ENCODE measurements at places on chromosomes 13 and 19.

DNA sequence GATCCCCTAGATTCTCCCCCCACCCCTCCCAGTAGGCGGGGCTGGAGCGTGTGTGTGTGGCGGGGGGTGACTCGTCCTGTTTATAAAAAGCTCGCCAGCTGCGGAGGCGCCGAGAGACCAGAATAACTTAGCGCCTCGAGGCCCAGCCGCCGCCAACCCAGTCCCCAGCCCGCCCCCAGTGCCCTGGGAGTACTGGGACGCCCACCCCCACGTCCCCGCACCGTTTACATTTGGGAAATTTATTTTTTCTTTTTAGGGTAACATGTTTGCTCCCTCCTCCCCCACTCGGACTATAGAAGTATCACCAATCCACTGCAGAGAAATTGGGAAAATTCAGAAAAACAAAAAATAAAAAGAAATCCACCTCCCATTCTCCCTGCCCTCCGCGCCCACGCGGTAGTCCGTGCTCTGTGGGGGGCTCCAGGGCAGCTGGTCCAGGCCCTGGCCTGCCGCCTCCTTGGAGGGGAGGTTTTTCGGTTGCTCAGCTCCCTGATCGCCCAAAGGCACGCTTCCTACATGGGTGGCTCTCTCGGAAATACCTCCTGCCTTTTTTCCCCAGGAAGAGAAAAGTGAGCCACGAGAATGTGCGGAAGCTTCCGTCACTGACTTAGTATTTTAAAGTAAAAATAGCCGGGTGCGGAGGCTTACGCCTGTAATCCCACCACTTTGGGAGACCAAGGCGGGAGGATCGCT lies 1.5 kb upstream of the RAB3A start:
- peak; percentile 67 for DNase-seq

DNA sequence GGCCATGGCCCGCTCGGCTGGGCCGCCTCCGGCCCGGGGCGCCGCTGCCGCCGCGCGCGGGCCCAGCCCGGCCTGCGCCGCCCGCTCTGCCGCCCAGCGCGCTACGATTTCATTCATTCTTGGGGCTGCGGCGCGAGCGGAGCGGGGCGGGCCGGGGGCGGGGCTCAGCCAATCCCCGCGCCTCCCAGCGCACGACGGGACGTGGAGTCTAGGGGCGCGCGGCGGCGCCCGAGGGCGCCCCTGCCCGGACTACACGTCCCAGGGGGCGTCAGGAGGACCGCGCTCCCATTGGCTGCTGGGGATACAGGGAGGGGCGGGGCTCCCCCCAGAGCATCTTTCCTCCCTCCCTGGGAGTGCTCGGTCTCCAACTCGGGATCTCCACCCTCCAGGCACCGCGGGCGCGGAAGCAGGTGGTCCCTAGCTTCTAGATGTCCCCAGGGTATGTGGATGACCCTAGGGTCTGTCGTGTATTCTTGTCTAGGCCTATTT lies 5.6 kb upstream of the DPF1 start:
- no peak for DNase-seq

DNA sequence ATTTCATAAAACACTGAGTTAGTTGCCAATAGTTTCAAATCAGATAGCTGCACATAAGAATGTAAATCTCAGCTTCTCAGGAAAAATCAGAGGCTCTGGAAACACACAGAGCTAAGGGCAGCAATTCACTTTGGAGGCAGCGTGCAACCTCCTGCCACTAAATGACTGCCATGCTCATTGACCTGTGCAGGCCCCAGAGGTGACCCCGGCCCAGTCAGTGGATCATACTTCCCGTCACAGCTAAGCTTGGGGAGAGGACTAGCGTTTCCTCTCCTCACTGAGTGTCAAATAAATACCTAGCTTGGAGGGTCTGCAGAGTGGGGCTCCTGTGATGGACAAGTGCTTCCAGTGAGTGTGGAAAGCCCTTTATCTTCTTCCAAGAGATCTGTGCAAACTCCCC lies 67.2 kb downstream of the UQCRFS1 start:
- no peak for DNase-seq

GRCh38 chr13:97234742-97235141 lies 12.6 kb downstream of the MBNL2 start:
- no peak for DNase-seq

DNA sequence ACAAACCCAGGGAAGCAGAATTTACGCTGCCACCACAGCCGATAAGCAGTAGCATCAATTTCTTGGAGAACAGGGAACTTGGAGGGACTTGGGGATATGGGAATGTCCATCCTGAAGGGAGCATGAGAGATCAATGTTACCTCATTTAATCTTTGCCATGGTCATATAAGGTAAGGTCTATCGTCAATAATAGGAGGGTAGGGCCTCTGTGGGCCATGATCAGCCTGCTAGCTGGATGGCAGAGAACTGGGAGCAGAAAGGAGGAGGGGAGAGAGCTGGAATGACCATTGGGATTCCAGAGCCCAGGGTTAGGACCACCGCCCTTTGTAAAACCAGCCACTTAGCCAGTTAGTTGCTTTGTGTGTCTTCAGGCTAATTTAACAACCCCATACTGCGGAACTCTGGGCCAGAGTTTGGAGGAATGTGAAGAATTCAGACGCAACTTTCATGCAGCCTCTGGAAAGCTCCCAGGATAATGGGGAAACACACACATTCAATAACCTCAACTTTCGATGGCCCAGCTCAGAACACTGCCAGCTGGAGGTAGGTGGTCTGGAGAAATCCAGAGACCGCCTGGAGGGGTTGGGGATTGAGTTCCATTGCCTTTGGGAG lies 40.3 kb downstream of the ZNF557 start:
- DNase-seq: peak; percentile 50

Measured in H1 (cell line).